ENCODE measurements at places on chromosomes 3 and 15. TPM values are rescaled to one million over a fixed set of nuclear protein-coding genes. Genes with fewer than 3 reads are reported as not detected.

Gene IMPG2
- total RNA-seq: 1.2 TPM

Gene ACAN
- under 0.01 TPM for total RNA-seq

Gene FEZF2
- total RNA-seq: not detected

Gene CLSTN2
- 0.22 TPM for total RNA-seq

Gene ALDH1A3
- total RNA-seq: 73.0 TPM

Gene DPH6
- 10.2 TPM for total RNA-seq

Gene ZNF80
- not detected for total RNA-seq

Measured in placental epithelial cell (primary cell).